ENCODE measurements at places on chromosomes 1 and 21.

- DNase-seq = no peak
Measured at GRCh38 chr1:94983171-94983739, 56.3 kb upstream of the CNN3 start.

DNA sequence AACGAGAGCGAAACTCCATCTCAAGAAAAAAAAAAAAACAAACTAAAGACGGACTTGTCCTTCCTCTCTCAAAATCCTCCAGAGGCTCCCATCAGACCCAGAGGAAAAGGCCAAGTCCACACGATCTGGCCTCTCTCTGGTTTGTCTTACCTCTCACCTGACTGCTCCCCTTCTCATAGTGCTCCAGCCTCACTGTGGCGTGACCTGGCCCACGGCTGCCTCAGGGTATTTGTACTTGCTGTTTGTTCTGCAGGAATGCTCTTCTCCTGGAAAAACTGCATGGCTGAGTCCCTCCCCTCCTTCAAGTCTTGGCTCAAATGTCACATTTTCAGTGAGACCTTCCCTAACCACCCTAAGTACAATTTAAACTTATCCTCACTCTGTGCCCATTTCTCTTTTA lies 8.0 kb upstream of the BRWD1 start:
- no peak for DNase-seq

GRCh38 chr21:40915114-40915513 lies 68.2 kb upstream of the DSCAM start:
- DNase-seq = no peak

GRCh38 chr1:90402893-90403849 lies 313.9 kb downstream of the BARHL2 start:
- DNase-seq = peak; percentile 93

- no peak for DNase-seq
Measured at GRCh38 chr1:230240446-230241086, 173.5 kb downstream of the GALNT2 start.
